ENCODE measurements at places on chromosomes 4 and X.
A peak's percentile ranks its signal among the peaks of the same experiment; 100 is the strongest.

- no peaks in the 10 kb centered on the region for H3K36me3 ChIP-seq
- H3K4me1 ChIP-seq, result no peaks in the 10 kb centered on the region
- no peak overlapping the region for H3K27ac ChIP-seq
- H3K27me3 ChIP-seq, result no peaks in the 10 kb centered on the region
- no peak overlapping the region for H3K4me3 ChIP-seq
Measured at GRCh38 chr4:59945277-59945676, 1254.8 kb upstream of the ADGRL3 start.

DNA sequence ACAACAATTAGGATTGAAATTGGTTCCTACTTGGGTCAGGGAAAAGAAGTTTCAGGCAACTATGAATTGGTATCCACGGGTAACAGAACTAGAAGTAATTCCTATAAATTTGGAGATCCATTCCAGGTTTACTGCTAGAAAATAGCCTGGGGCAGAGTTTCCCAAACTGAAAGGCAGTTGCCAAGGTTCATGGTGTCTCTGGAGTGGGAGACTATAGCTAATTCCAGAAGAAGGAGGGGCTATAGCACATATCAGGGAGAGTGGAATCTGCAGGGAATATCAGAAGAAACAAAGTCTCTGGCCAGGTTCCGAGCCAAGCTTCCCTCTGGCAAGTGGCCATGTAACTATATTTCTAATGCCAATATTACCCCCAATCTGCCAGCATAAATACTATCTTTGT, 166.3 kb downstream of the GALNTL6 start:
- no peak overlapping the region for H3K27ac ChIP-seq
- H3K36me3 ChIP-seq, result no peaks in the 10 kb centered on the region
- H3K4me1 ChIP-seq, result no peaks in the 10 kb centered on the region
- no peak for DNase-seq
- no peak overlapping the region for H3K4me3 ChIP-seq

DNA sequence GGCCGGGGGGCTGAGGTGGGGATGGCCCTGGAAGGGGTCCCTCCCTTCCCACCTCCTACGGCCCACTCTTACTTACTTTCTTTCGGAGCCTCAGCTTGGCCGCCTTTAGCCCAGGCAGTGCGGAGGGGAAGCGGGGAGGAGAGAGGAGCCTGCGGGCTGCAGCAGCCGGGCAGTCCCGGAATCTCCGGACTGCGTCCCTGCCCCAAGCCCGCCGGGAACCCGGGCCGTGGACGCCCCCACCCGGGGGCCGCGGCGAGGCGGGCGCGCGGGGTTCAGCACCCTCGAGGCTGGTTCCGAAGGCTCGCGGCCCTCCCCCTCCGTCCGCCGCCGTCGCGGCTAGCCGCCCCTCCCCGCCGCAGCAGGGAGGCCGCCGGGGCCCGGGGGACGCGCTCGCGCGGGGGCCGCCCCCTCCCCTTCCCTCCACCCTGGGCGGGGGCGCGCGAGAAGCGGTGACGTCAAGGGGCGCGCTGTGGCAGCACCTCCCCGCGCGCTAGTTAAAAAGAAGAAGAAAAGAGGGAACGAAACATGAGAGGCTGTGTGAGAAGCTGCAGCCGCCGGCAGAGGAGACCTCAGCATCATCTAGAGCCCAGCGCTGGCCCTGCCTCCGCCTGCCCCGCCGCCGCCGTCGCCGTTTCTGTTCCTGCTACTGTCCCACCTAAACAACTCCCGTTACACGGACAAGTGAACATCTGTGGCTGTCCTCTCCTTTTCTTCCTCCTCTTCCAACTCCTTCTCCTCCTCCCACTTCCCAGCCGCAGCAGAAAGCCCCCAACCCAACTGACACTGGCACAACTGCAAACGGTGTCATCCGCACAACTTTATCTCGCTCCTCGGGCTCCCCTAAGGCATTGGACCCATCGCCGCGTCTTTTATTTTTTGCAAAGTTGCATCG, at the start of gene HHIP:
TSS of gene HHIP (plus strand) at position 526 of the 892 bp plus-strand sequence. CDS start 520 bp downstream, outside the sequence.
- peak within 1 kb of the TSS; percentile 71 for H3K4me3 ChIP-seq
- H3K36me3 ChIP-seq, result no peaks in the 10 kb centered on the region
- H3K27me3 ChIP-seq, result peaks cover 16% of the 10 kb centered on the region
- peak; percentile 89 for DNase-seq
- H3K4me1 ChIP-seq, result peaks cover 9% of the 10 kb centered on the region
- H3K27ac ChIP-seq, result no peak within 1 kb of the TSS

DNA sequence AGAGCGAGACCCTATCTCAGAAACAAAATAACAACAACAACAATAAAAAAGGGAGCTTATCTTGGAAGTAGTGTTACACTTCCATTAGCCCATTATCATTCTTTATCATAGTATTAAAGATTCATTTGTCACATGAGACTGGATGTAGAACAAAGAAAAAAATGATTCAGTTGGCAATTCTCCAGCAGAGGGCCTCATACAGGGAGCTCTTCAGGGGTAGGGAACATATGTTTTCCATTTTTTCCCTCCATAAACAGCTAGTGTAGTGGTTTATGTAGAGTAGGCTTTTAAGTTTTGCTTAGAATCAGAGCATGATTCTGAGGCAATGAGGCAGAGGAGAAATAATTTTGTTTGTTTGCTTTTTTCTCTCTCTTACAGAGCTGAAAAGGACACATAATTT, 5.8 kb downstream of the CPE start:
- H3K27me3 ChIP-seq, result peaks cover 4% of the 10 kb centered on the region
- H3K27ac ChIP-seq, result no peak overlapping the region
- DNase-seq, result peak; percentile 10
- H3K36me3 ChIP-seq, result no peaks in the 10 kb centered on the region
- H3K4me1 ChIP-seq, result no peaks in the 10 kb centered on the region
- H3K4me3 ChIP-seq, result no peak overlapping the region

GRCh38 chr4:146634825-146635224, 3.9 kb upstream of the POU4F2 start:
- no peaks in the 10 kb centered on the region for H3K4me1 ChIP-seq
- DNase-seq, result no peak
- no peak overlapping the region for H3K27ac ChIP-seq
- peaks cover 33% of the 10 kb centered on the region for H3K27me3 ChIP-seq
- H3K36me3 ChIP-seq, result no peaks in the 10 kb centered on the region

DNA sequence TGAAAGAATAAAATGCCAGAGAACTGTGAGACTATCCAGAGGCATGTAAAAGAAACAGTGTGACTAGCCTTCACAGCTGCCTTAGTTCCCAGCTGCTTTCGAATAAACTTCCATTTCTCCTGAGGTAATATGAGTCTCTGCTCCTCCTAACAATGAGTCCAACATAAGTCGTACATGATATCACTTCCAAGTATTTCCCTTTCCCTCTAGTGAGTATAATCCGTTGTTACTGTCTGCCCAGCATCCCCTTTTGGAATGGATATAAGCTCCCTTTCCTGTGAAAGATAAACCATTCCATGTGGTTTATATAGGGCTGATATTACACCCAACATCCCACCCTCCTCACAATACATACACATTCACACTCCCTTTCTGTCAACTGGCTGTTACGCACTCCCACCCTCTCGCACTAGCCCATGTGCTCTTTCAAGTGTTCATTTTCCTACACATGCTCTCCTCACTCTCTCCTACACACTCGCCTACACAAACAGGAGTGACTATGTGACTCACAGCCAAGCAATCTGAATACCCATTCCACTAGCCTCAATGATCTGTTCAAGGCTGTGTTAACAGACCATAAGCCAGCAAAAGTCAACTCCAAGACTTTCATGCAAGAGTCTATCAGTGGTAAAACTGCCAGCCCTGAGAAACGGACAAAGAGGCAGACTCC, 5.0 kb downstream of the NAF1 start:
- H3K4me1 ChIP-seq, result peaks cover 12% of the 10 kb centered on the region
- no peak overlapping the region for H3K27ac ChIP-seq
- no peaks in the 10 kb centered on the region for H3K27me3 ChIP-seq
- peaks cover 37% of the 10 kb centered on the region for H3K36me3 ChIP-seq
- DNase-seq, result no peak

DNA sequence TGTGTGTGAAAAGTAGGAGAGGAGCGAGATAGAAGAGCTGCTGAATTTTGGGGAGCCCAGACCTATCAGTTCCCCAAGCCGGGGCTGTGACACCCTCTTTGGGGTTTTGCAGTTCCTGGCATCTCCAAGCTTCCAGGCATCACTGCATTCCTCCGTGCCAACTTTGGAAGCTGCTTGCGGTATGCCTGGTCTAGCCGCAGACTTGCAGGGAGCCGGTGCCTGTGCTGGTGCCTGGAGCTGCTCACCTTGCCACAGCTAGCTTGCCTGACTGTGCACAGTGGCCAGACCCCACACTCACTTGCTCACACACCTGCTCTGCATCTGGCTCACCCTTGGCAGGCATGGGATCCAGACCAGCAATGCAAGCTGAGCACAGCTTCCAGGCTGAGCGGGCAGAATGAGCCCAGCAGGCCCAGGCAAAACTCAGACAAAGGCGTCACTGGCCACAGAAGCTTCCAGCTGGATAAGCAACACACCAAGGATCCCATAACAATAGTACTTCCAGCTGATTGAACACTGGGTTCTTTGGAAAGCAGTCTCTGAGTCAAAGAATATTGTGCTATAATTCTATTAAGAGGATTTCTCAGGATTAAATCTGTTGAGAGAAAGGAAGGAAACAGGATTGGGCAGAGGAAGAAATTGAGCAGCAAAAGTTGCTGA, 390.9 kb downstream of the TEX13C start:
- no peak for DNase-seq
- H3K27ac ChIP-seq, result no peak overlapping the region
- no peaks in the 10 kb centered on the region for H3K4me1 ChIP-seq
- no peaks in the 10 kb centered on the region for H3K27me3 ChIP-seq
- H3K4me3 ChIP-seq, result no peak overlapping the region

GRCh38 chrX:84187533-84188319, at the start of gene RPS6KA6:
TSS of gene RPS6KA6 (minus strand) at chrX:84188199. CDS start at chrX:84187899, 300 bp downstream.
- H3K27me3 ChIP-seq, result peaks cover 3% of the 10 kb centered on the region
- H3K27ac ChIP-seq, result no peak within 1 kb of the TSS
- DNase-seq, result no peak
- H3K4me3 ChIP-seq, result peak within 1 kb of the TSS; percentile 46
- no peaks in the 10 kb centered on the region for H3K4me1 ChIP-seq
- no peaks in the 10 kb centered on the region for H3K36me3 ChIP-seq

DNA sequence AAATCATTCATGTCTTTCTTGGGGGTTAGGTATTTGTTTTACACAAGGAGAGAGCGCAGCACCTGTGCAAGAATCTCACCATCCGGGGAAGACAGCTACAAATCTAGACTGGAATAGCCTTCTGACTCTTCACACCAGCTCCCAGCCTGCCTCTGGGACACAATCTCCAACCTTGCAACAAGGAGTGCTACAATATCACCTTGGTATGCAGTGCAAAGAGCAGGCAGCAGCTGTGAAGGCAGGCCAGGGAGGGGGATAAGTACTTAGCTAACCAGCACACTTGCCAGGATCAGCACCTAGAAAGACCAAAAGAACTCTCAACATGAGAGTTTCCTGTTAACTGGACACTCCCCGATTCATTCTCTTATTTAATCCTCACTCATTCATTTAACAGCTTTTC, 235.3 kb downstream of the AR start:
- peaks cover 21% of the 10 kb centered on the region for H3K4me1 ChIP-seq
- DNase-seq, result no peak
- no peaks in the 10 kb centered on the region for H3K36me3 ChIP-seq
- no peak overlapping the region for H3K27ac ChIP-seq
- H3K4me3 ChIP-seq, result no peak overlapping the region

- peaks cover 7% of the 10 kb centered on the region for H3K36me3 ChIP-seq
- H3K27me3 ChIP-seq, result peaks cover 2% of the 10 kb centered on the region
- H3K4me1 ChIP-seq, result no peaks in the 10 kb centered on the region
Measured at GRCh38 chrX:13661735-13662288, 8.9 kb downstream of the TCEANC start.

DNA sequence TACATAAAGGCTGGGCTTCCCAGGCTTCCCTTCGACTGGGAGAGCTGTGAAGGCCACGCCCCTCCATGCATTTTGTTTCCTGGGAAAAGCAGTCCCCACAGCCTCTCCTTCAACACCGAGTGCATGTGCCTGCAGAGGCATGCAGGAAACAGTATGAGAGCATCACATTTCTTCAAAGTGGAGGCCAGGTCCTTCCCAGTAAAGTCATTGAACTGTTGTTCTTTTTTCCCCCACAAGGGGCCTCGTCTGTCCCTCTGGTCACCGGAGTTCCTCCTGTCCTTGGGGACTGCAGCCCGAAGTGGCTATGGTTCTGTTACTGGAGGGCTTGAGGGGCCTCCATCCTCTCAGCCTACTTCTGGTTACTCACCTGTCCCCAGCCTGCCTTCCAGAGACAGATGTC, 56.0 kb downstream of the RAI2 start:
- H3K27ac ChIP-seq, result no peak overlapping the region
- H3K27me3 ChIP-seq, result no peaks in the 10 kb centered on the region
- H3K4me3 ChIP-seq, result no peak overlapping the region
- H3K4me1 ChIP-seq, result no peaks in the 10 kb centered on the region
- DNase-seq, result no peak
- no peaks in the 10 kb centered on the region for H3K36me3 ChIP-seq

DNA sequence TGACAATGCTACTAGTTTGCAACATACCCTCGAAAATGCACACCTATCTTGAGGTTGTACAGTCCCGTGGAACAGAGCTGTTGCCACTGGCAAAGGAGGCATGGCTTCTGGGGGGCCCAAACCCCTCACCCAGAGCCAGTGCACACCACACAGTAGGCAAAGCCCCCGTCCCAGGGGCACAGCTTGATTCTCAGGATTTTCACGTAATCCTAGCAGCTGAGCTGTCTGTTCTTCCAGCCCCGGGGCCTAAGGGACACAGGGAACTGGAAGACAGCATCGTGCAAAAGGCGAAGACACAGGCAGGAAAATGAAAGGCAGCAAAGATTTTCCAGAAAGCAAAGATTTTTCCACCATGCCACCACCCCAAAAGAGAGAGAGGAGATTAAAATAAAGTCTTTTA, 77.2 kb downstream of the JAKMIP1 start:
- no peaks in the 10 kb centered on the region for H3K4me1 ChIP-seq
- DNase-seq, result no peak
- no peak overlapping the region for H3K27ac ChIP-seq
- peaks cover 21% of the 10 kb centered on the region for H3K27me3 ChIP-seq
- H3K36me3 ChIP-seq, result no peaks in the 10 kb centered on the region

- H3K27me3 ChIP-seq, result no peaks in the 10 kb centered on the region
- H3K27ac ChIP-seq, result no peak overlapping the region
- H3K36me3 ChIP-seq, result no peaks in the 10 kb centered on the region
- DNase-seq, result no peak
- no peak overlapping the region for H3K4me3 ChIP-seq
Measured at GRCh38 chrX:13309631-13310030, 10.2 kb downstream of the ATXN3L start.

- no peak overlapping the region for H3K27ac ChIP-seq
- DNase-seq, result no peak
- H3K27me3 ChIP-seq, result peaks cover 73% of the 10 kb centered on the region
Measured at GRCh38 chr4:7981738-7982394, 42.2 kb upstream of the AFAP1 start.

GRCh38 chrX:123884809-123885408, 25.1 kb downstream of the XIAP start:
- H3K4me3 ChIP-seq, result no peak overlapping the region
- no peak overlapping the region for H3K27ac ChIP-seq
- no peaks in the 10 kb centered on the region for H3K36me3 ChIP-seq

DNA sequence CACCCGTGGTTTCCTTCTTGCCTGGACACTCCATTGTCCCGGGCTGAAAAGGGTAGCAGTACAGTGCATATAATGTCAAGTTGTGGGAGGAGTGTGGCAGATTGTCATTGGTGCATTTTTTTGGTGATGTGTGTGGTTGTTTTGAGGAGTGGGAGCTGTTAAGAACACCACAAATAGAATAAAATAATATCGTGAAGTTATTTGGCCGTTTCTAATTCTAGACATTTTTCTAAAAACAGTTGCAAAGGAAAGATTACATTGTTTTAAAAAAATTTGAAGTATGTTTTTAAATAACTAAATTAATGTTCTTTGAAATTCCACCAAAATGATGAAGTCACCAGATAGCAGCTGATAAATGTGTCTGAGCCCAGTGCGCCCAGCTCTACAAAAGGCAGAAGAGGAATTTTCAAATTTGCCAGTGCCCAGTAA, 1.3 kb downstream of the PKD2 start:
- peaks cover 55% of the 10 kb centered on the region for H3K4me1 ChIP-seq
- DNase-seq, result peak; percentile 72
- peak overlapping the region; percentile 71 for H3K27ac ChIP-seq
- no peaks in the 10 kb centered on the region for H3K36me3 ChIP-seq

Measured in common myeloid progenitor, CD34-positive (primary cell).